ENCODE measurements at places on chromosomes 6 and 20.

DNA sequence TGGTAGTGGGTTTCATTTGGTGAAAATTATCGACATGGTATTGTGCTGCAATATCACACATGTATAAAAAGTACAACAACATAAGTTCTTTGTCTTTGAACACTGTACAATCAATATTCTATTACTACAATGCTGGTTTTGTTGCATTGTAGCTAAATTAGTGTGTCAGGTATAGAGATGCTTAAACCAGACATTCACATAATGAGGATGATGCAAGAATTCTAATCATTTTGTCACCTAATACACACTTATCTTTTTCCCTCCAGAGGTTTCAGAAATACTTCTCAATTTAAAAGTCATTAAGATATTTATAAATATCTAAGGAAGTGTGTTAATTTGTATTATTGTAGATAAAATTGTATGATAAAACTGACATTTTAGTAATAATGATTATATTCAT is 174.8 kb upstream of the MAN1A1 start:
- no peak for DNase-seq

GRCh38 chr6:29011276-29011734 is 6.2 kb upstream of the ZNF311 start:
- DNase-seq: peak; percentile 25

DNA sequence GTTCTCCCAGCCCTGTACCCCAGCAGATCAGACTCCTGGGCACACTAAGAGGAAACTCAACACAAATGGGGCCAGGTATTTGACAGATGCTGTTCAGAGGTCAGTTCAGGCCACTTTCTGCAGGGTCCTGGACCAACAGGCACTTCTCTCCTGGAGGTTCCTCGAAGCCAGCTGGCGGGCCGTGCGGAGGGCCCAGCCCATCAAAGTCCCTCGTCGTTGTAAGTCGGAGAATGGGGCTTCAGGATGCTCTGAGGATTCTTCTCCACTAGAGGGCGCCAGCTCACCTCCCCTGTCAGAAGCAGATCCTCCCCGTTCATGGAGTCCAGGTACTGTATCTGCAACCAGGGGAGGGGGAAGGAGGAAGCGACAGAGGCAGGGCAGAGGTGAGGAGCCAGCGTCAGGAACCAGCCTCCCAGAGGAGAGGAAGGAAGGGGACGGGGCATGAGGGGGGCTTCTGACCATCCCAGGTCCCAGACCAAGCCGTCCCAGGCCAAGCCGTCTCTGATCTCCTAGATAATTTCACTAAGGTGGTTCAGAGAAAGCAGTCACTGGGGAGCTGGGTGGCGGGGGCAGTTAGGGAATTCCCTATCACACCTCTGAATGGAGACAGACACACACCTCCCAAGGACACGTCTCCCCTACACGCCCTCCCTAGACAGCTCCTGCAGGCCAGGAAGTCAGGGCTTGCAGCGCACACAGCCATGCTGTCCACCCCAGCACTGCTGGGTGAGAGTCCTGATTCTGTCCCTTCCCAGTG is 11.7 kb upstream of the FAM83C start:
- DNase-seq: peak; percentile 86

- peak; percentile 91 for DNase-seq
Measured at GRCh38 chr20:53643031-53643832, 49.6 kb upstream of the ZNF217 start.

DNA sequence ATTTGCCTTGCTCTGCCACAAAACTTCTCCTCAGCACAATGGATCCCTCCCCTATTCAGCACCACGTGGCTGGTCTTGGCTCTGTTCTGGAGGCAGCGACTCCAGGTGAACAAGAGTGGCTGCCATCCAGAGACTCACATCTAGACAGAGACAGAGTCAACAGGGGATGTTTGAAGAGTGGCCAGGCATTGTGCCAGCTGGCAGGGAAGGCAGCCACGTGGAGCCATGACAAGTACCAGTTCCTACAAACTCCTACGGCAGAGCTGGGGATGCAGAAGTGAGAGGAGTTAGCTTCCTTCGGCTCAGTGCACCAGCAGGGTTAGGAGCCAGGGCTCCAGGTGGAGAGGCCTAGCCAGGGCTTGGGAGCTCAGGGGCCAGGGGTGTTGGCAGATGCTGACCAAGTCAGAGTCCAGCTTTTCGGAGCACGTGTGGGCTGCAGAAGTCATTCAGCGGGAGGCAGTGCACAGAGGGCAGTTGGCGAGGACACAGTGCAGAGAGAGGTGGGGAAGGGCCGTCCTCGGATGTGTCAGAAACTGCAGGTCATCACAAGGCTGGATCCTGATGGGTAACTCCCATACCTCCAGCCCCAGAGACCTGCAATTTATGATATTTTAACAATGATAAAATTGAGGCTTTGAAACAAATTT is 171.7 kb upstream of the PDE10A start:
- DNase-seq: peak; percentile 52

- peak; percentile 58 for DNase-seq
Measured at GRCh38 chr6:36907781-36908180, 22.0 kb downstream of the C6orf89 start.

DNA sequence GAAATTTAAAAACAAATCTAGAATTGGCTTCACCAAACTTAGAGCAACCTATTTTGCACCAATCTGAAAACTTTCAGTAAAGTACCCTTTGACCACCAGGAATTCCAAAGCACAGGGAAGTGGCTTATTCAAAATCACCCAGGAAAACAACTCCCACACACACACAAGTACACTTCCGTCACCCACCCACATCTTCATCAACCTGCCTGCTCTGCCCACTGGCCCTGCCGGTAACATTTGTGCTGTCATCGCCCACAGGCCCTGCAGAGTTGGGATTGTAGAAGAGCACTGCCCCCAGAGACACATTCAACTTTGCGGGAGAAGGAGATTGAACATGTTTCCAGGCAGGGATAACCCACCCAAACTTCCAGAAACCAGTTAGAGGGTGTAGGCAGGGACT is 19.3 kb upstream of the SCML4 start:
- peak; percentile 12 for DNase-seq

GRCh38 chr20:61595216-61595615 is 343.2 kb downstream of the CDH4 start:
- no peak for DNase-seq

DNA sequence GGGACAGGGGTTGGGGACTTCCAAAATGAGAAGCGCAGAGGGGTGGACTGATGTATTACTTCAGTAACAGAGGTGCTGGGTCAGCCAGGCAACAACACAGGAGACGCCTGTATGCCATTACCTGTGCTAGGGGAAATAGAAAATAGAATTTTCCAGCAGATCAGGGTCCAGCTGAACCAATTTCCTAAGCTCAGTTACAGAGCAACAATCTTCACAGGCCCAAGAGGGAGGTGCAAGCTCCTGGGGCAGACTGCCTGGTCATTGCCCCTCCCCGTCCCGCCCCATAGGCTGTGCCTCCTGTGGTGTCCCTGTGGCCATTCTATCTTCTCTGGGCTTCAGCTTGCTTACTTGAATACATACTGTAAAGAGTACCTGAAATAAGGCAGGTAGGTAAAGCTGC is 3.7 kb downstream of the KCNK5 start:
- DNase-seq: no peak

- no peak for DNase-seq
Measured at GRCh38 chr6:31157513-31158139, at the start of gene CCHCR1. CCHCR1 (minus strand) TSS chr6:31157802; CDS start chr6:31157600, 202 bp downstream.

DNA sequence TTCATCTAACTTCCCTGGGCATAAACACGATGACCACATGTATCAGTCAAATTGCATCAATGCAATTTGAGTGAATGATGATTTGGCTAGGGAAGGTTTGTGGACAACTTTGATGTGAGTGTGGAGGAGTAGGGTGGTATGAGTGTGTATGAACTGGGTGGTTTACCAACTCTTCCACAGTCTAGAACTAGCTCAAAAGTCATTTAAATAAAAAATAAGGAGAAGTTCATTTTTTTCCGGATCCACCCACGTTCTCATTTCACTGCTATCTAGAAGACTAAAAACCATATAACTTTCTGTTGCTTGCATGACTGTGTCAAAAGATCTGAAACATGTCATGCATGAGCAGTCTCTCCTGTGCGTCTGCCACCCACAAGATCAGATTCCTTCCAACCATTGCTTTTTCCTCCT is 23.6 kb downstream of the SLC35D3 start:
- no peak for DNase-seq

- no peak for DNase-seq
Measured at GRCh38 chr20:19929481-19930145, 87.5 kb upstream of the NAA20 start.

DNA sequence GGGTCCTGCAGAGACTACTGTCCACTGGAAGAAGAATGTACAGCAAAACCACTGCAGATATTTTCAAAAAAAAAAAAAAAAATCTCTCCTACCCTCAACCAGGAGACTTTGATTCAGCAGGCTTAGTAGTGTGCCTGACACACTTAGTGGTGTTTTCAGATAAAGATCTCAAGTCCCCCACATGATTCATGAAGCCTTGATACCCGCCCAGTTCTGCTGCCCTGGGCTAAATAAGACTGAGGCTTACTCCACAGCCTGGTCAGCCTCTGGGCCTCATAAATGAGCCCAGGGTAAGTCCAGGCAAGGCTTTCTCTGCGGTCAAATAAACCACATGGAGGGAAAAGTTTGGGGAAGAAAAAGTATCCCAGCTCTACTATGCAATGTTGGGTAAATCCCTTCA is 222.1 kb upstream of the ARID1B start:
- no peak for DNase-seq

GRCh38 chr6:121857551-121857950 is 422.1 kb downstream of the GJA1 start:
- peak; percentile 8 for DNase-seq

- DNase-seq: no peak
Measured at GRCh38 chr6:21666201-21666691, 72.7 kb downstream of the SOX4 start.

- DNase-seq: no peak
Measured at GRCh38 chr20:32497589-32498224, 87.4 kb downstream of the NOL4L start.

GRCh38 chr6:145367149-145367548 is 368.2 kb downstream of the EPM2A start:
- DNase-seq: peak; percentile 7

All from bronchial epithelial cell (primary cell).